ENCODE measurements at places on chromosomes 1 and 21.

GRCh38 chr1:224377676-224378006 is 21.0 kb downstream of the CNIH4 start:
- no peak for DNase-seq

GRCh38 chr1:157482174-157482573 is 70.1 kb downstream of the FCRL5 start:
- DNase-seq, result no peak

DNA sequence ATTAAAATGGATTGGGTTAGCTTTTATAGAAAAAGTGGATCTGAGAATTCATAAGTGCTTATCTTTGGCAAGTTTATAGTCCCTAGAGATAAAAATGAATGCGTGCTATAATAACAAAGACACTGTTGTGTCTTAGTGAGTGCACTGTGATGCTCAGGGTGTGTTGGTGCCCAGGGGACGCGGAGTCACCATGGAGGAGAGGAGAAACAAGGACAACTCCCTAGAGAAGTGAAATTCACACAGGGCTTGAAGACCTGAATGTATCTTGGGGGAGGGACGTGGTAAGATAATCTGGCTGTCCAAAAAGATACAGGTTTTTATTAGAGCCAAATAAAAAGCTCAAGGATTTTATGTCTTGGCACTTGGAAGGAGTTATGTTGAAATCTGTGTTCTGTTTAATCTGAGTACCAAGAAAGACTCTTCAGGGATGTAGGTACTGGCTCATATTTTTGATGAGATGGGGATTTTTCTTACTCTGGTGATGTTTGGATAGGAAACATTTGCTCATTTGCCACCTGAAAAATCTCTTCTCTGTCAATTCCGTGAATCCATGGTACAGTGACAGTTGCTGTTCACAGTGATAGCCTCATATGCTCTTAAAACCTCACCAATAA is 9.6 kb downstream of the SMYD2 start:
- DNase-seq, result no peak

GRCh38 chr1:147541672-147542568 is 619 bp downstream of the BCL9 start:
- DNase-seq, result peak; percentile 75

DNA sequence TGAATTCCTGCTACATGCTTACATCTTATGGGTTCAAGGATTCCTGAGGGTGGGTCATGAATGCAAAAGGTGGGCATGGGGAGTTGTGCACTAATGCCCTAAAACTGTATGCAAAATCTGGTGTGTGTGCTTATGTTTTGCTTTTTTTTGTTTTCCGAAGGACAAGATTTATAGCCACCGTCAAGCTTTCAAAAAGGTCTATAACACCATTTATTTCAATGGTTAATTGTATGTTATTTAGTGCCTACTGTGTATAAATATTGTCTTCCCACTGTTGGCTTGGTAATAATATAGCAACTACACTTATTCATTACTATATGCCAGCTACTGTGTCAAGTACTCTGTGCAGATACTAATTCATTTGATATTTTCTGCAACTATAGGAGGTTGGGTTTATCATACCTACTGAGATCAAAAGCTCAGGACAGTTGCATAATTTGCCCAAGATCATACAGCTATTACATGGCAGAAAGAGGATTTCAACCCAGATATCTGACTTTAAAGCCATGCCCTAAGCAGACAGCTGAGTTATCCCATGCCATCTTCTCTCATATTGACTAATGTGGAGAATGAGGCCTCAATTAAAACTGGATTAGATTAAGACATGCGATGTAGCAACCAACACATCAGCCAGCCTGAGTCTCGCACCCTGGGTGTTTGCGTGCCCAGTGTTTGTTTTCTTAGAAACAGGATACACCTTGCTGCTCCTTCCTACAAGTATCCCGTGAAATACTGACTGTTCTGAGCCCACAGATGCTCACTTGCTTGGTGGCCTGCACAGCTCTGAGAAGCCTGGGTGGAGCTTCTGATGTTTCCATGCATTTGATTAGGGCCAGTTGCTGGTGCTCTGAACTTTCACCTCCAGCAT is 34.6 kb downstream of the GADD45A start:
- peak; percentile 89 for DNase-seq

GRCh38 chr21:14403681-14404318 is 20.9 kb upstream of the HSPA13 start:
- peak; percentile 55 for DNase-seq

DNA sequence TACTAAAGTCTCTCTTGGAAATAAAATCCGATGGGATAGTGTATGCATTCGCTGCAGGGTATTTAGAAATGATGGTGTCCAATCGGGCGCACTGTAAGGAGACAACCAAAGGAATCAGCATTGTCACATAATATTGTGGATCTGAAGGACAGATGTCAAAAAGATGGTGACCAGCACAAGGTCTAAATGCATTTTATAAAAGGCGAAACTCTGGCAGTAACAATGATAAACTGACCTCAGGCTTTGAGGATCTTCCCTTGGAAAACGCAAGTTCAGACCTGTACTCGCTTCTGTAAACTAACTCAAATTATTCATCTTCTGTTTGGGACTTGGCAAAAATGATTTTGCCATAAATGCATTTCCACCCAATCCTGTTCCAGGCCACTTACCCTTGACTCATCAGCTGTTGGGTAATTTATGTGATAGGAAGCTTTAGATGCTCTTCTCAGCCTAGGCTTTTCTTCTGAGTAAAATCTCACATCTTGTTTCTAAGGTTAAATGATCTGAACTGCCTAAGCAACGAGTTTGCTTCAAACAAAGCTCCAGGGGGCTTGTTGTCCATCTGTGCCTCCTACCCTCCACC is 33.8 kb downstream of the STPG1 start:
- peak; percentile 67 for DNase-seq

- no peak for DNase-seq
These were observed 150.3 kb downstream of the HMGB4 start for GRCh38 chr1:34013958-34014737.

DNA sequence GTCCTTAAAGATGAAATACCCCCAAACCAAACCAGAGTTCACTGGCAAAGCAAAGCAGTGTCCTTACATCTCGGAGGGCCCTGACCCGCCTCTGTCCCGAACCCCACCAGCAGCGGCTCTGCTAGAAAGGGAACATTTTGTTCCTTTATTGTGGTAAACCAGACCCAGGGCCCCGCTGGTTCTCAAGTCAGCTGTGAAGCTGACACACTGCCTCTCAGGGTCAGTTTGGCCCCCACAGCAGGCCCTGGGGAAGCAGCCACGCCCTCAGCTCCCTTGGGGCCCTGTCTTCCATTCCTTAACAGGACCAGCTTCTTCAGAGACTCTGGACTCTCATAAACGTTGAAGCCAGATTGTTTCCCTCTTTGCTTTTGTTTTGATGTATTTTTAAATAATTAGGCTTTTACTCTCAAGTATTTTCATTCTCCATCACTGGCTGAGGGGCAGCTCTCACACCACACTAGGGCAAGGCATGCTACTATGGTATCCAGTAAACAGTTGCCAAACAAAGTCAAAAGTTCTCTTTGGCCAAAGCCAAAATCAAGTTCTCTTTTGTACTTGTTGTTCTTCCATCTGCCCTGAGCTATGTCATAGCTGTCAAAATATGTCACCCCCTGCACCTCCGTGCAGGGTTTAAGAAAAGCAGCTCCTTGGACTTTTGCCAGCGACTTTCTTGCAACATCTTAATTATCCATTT is 61.1 kb upstream of the ANGPTL1 start:
- DNase-seq, result no peak

DNA sequence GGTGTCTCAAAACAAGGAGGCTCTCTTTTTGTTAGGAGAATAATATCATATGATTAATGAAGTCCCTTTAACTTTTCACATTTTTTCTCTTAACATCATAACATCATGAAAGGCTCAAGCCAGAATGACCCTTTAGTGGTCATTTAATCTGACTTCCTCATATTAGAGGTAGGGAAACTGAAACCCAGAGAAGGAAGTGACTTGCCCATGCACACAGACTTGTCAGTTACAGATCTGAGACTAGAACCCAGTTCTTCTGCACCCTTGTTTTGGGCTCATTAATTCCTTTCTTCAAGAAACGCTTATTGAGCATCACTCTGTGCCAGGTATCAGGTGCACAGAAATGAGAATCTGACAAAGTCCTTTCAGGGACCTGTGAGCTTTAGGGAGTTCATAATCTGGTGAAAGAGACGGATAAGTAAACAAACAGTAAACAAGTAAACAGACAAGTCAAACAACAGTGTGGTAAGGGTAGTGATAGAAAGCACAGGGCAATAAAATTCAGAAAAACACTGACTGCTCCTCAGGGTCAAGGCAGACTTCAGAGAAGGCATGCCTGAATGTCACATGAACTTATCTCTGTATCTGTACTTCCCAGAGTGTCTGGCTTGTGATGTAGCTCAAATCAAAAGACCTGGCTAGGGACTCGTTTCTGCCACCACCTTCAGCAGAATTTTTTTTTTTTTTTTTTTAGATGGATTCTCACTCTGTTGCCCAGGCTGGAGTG is 38.3 kb upstream of the OSBPL9 start:
- no peak for DNase-seq

DNA sequence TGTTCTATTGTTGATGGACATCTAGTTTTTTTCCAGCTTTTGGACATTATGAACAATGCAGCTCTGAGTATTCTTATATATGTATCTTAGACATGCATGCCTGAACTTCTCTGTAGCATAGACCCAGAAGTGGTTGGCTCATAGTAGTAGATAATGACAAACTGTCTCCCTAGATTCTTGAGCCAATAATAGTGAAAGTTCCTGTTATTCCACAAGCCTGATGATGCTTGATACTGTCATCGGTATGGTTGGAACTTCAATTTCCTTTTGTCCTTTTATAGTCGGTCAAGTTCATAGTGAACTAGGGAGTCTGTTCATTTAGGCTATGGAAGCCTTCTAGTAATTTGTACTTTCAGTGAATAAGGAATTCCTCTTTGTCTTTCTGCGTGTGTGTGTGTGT is 56.8 kb downstream of the MTR start:
- no peak for DNase-seq

DNA sequence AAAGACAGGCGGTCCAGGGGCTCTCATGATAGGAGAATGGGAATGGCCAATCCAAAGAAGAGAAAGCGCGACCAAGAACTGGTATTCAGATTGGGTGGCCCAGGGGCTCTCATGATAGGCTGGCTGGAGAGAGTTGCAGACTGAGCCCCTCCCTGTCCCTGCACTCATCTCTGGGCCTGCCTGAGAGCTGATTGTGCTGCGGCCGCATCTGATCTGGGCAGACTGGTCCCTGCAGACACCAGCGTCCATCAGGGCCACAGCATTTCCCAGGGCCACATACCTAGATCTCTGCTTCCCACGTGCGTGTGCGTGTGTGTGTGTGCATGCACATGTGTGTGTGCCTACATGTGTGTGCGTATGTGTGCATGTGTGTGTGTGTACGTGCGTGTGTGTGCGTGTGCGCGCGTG is 30.4 kb upstream of the MAN1C1 start:
- DNase-seq, result no peak

DNA sequence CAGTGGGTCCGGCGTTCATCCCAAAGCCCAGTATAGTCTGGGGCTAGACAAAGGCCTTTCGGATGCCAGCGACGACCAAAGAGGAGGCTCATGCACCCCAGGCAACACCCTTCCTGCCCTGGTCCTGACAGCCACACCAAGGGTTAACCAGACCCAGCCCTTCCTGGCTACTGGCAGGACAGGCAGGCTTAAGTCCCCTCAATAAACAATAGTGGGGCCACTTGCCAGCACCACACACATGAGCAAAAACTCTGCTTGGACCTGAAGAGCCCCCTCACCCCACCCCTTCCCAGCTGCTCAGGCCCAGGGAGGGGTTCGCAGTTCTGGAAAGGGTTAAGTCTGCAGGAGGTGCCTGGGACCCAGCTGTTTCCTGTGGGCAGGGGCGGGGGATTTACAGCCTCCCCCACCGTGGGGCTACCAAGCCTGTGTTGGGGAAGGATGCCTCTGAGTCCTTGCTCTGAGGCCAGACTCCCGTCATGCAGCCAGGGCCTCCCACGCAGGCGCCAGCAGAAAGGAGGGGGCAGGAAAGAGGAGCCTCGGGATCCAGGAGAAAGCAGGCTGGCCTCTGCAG is 18.2 kb downstream of the PHLDA3 start:
- peak; percentile 80 for DNase-seq

- DNase-seq, result no peak
These were observed 41.8 kb downstream of the S100B start for GRCh38 chr21:46562964-46563607.

- DNase-seq, result no peak
These were observed 50.4 kb upstream of the DAB1 start for GRCh38 chr1:57474137-57474750.

DNA sequence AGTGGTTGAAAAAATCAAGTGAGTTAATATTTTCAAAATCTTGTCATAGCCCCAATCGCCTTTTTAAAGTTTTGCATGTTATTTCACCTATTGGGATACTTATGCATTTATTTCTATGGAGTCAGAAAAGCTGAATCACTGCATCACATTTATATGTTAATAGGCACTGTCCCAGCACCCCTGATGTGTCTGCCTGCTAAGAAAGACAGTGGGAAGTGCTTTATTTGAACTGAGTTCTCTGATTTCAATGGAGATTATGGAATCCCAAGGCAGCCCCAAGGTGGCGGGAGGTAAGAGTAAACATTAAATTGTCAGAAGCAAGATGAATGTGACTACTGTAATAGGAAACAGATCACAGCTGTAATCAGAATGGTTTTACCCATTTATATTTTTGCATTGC is 2225.7 kb downstream of the NCAM2 start:
- DNase-seq, result peak; percentile 96

DNA sequence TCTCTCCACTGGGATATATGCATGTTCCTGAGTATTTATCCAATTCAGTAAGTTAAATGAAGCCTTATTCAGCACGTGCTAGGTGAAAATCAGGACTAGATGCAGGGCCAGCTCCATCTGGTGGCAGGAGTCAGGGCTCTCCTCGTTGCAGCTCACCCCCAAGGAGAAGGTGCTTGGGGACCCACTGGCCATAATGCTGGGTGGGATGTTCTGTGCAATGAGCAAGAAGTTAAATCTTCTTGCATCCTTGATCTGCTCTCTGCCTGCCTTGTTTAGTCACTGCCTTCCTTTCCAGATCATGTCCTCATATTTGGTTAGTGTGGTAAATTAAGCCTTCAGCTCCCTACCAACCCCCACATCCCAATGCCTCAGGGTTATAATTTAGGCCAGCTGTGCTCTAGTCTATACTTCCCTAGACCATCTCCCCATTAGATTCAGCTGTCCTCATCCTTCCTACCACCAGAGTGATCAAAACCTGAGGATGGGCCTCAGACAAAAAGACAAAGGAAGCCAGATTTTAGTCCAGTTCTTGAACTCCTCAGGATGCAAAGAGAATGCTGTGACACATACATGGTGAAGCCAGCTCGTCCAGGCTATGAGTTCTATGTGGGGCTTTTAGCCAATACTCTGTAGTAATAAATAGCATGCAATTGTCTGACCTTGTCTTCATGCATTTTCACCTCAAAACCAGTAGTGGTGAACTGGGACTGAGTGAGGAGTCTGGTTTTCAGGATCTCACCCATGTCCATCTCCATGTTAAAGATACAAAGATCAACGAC is 55.9 kb downstream of the SEC16B start:
- DNase-seq, result peak; percentile 54

DNA sequence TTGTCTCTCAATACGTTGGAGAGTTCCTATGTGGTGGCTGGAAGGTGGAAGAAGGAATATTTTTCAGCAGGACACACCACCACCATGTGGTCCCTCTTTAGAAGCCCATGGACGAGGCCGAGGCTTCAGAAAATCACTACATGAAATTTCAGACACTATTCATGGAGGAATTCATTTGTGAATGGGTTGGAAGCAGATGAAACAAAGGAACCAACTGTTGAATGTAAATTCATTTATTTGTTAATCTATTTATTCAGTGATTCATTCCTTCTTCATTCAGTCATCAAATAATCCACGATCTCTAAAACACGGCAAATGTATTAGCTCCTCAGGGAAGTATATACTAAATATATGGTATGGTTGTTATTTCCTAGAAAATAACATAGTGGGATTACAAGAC is 12.2 kb downstream of the SLC35F3 start:
- no peak for DNase-seq

- no peak for DNase-seq
These were observed 172.7 kb downstream of the PDE4B start for GRCh38 chr1:65965112-65965996.
